ENCODE measurements at places on chromosomes 1 and 21. TPM values are rescaled to one million over a fixed set of nuclear protein-coding genes. Genes with fewer than 3 reads are reported as not detected.
A peak's percentile ranks its signal among the peaks of the same experiment; 100 is the strongest.

- DNase-seq, result no peak
Measured at GRCh38 chr1:156172696-156173470, 19.5 kb downstream of the SEMA4A start.

PLD5 gene
- total RNA-seq, result 0.89 TPM

DNA sequence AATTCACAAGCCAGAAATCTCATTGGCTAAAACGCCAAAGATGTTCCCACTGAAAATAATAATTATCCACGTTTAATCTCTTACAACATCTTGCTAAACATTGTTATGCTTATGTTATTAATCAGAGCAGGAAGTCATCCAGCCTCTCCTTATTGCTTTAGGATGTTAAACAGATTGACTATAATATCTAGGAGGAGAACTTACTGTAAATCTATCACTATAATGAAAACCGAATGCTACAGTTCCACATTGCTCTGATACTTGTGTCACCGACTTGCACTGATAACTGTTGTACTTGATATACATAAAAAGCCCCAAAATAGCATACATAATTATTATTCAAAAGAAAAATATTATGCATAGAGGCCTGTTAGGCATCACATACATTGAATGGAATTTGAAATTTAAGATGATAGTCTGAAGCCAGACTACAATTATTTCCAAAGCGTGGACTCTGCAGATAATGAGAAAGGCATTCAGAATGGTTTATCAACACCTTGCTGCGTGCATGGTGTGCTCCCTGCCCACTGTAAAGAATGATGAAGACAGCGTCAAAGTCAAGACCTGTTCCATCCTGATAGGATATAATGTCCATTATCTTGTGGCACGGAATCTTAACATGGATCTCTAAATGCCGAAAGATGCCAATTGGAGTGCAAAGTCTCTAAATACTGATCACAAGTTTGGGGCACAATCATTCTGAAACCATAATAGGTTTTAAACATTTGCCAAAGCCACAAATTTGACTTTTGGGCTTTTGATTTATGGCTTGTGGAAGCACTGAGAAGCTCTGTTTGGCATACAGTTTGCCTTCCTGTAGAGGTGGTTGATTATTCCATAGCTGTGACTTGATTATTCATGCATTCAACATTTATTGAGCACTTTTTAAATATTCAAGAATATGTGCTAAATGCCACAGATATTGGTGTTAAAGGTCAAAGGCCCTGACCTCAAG lies 71.3 kb downstream of the CRB1 start:
- no peak for DNase-seq

DNA sequence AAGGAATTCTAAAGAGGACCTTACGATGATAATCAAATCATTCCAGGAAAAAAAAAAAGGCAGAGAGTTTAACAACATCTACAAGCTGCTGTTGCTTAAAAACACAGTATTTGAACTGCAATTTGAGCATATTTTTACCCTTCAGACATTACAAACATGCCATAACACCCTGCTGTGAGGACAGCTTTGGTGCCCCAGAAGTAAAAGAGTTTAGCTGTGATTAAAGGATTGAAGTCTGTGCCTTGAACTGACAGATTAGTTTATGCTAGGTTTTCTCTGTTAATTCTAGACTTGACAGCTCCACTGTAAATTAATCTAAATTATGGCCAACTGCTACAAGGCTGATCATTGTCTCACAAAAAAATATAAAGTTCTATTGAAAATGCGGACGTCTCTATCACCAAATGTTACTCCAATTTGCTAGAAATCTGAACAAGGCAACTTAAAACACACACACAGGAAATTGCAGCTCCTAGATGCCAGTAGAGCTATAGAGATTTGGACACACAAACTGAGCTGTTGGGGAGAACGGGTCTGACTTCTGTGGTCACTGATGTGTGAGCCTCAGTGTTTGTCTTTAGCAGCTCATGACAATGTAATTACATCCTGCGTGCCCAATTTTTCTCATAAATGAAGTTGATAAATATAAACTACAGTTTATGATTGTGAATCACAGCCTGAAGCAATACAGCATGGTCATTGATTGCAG lies 217.9 kb downstream of the NTNG1 start:
- no peak for DNase-seq

- DNase-seq, result peak; percentile 28
Measured at GRCh38 chr1:3219005-3219790, 150.2 kb downstream of the PRDM16 start.

NBPF3 gene
- 12.2 TPM for total RNA-seq

AMY2B gene
- total RNA-seq, result 6.3 TPM

DNA sequence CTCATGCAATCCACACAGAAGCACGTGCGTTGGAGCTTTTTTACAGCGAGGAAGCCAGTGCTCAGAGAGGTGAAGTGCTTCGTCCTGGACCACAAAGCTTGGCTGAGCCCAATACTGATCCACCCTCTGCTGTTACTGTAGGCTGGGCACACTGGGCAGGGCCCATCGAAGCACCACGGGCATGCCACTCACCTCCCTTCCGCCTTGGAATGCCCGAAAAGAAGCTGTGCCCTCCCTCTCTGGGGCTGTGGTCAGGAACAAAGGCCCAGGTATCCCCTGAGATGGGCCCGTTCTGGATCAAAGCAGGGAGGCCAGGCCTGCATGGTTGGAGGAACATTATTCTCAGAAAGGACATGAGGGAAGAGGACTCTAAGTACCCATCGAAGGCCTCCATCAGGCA lies 206.7 kb upstream of the C1orf174 start:
- no peak for DNase-seq

ITGB3BP gene
- total RNA-seq, result 12.4 TPM

DNA sequence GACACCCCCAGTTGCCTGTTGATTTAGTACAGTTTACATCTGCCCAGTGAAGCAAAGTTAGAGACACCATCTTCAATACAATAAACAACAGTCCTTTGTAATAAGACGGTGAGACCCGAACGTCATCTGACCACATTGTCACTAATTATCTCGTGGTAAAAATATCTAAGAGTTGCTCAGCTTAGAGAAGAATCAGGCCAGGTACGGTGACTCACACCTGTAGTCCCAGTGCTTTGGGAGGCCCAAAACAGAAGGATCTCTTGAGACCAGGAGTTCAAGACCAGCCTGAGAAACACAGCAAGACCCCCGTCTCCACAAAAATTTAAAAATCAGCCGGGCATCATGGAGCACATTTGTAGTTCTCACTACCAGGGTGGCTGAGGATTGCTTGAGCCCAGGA lies 53.5 kb downstream of the CD34 start:
- DNase-seq, result no peak

DNA sequence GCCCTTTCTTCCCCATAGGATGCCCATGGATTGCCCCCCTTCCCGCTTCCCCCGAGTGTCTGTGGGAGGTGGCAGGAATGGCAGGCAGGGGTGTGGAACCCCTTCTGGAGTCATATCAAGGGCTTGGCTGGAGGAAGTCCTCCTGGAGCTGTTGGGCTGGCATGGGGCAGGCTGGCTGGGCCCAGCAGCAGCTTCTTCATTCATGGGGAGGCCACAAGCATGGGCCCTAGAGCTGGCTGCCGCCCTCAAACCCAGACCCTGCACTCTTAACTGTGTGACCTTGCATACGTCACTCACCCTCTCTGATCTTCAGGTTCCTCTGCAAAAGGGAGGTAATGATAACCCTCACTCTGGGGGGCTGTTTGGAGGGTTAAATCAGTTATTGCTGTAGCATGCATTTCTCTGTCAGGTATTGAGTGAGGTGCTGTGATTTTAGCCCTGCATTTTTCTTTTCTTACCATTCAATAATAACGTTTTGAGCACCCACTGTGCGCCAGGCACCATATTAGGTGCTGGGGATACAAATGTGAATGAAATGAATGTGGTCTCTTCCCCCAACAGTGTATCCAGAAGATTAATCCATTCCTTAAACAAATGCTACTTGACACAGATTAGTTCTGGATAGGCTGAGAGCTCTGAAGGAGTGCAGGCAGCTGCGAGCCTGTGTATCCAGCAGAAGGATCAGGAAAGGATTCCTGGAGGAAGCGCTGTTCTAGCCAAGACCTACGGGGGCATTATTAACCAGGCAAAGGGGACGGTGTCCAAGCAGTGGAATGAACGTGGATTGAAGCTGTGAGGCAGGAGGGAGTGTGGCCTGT lies 9.3 kb downstream of the PCSK9 start:
- DNase-seq, result no peak

GRCh38 chr1:18062185-18062584 lies 45.4 kb upstream of the IGSF21 start:
- no peak for DNase-seq

- no peak for DNase-seq
Measured at GRCh38 chr1:108847494-108847893, 9.4 kb downstream of the AKNAD1 start.

All from kidney epithelial cell (primary cell).